Bronchus fibroblast of lung (primary cell): ENCODE measurements at places on chromosomes 5 and 9. TPM values are rescaled to one million over a fixed set of nuclear protein-coding genes. Genes with fewer than 3 reads are reported as not detected.

CMBL gene
- total RNA-seq = 3.4 and 5.9 TPM in 2 replicates

GRAMD2B gene
- 11.9 and 14.1 TPM in 2 replicates for total RNA-seq

NUTM2G gene
- not detected in 2 replicates for total RNA-seq

GCNT4 gene
- 0.30 and 0.34 TPM in 2 replicates for total RNA-seq

EFNA5 gene
- 3.7 and 4.2 TPM in 2 replicates for total RNA-seq

GLRA1 gene
- total RNA-seq = not detected in 2 replicates

SURF6 gene
- 5.9 and 7.3 TPM in 2 replicates for total RNA-seq

NSA2 gene
- 46.8 and 94.7 TPM in 2 replicates for total RNA-seq

MUSK gene
- total RNA-seq = 0.15 and 0.17 TPM in 2 replicates

ENTPD8 gene
- not detected in 2 replicates for total RNA-seq

MLANA gene
- not detected in 2 replicates for total RNA-seq

ROPN1L gene
- 0.45 and 1.3 TPM in 2 replicates for total RNA-seq

PIP5KL1 gene
- 2.1 and 4.0 TPM in 2 replicates for total RNA-seq

TLX3 gene
- not detected in 2 replicates for total RNA-seq

ARL10 gene
- 2.2 and 3.4 TPM in 2 replicates for total RNA-seq

DRD1 gene
- total RNA-seq = not detected in 2 replicates

SPINK4 gene
- not detected in 2 replicates for total RNA-seq

SLIT3 gene
- total RNA-seq = 0.15 and 0.34 TPM in 2 replicates

TMEM232 gene
- 0.45 and 2.2 TPM in 2 replicates for total RNA-seq

PCDHA13 gene
- not detected in 2 replicates for total RNA-seq

IL3 gene
- total RNA-seq = not detected in 2 replicates

SQSTM1 gene
- 149 and 160 TPM in 2 replicates for total RNA-seq

KIF24 gene
- total RNA-seq = 3.7 and 4.0 TPM in 2 replicates

RALGPS1 gene
- total RNA-seq = 0.67 and 2.7 TPM in 2 replicates

SAXO1 gene
- not detected in 2 replicates for total RNA-seq

PFN3 gene
- not detected in 2 replicates for total RNA-seq

IL5 gene
- not detected in 2 replicates for total RNA-seq

SELENOP gene
- 19.9 and 30.4 TPM in 2 replicates for total RNA-seq

SH3TC2 gene
- 1.0 and 1.3 TPM in 2 replicates for total RNA-seq

ARHGEF39 gene
- 15.0 and 16.5 TPM in 2 replicates for total RNA-seq

ICE1 gene
- 11.6 and 16.1 TPM in 2 replicates for total RNA-seq

SLC28A3 gene
- 0.15 and 0.17 TPM in 2 replicates for total RNA-seq

PCSK1 gene
- under 0.01 TPM in 1 of 2 replicates, not detected in the other for total RNA-seq

TEK gene
- 1.9 and 2.2 TPM in 2 replicates for total RNA-seq
